H7 (cell line): ENCODE measurements at places on chromosomes 6 and 20. TPM values are rescaled to one million over a fixed set of nuclear protein-coding genes. Genes with fewer than 3 reads are reported as not detected.

Gene IP6K3
- 0.07 TPM in 1 of 2 replicates, not detected in the other for total RNA-seq

Gene NKAPL
- not detected in 2 replicates for total RNA-seq

Gene ARMH2
- total RNA-seq = not detected in 2 replicates

Gene ZNF165
- 2.1 and 3.5 TPM in 2 replicates for total RNA-seq

Gene EMILIN3
- total RNA-seq = 6.2 and 7.9 TPM in 2 replicates

Gene TMC2
- total RNA-seq = not detected in 2 replicates

Gene PACRG
- total RNA-seq = 0.07 and 0.52 TPM in 2 replicates

Gene SMIM8
- total RNA-seq = 7.0 and 8.2 TPM in 2 replicates

Gene CPXM1
- 105 and 109 TPM in 2 replicates for total RNA-seq

Gene PCSK2
- total RNA-seq = 0.10 and 0.11 TPM in 2 replicates

Gene SYCP2L
- 0.38 and 0.63 TPM in 2 replicates for total RNA-seq

Gene SLC22A1
- 5.5 and 7.3 TPM in 2 replicates for total RNA-seq

Gene ZNF391
- 3.1 and 5.1 TPM in 2 replicates for total RNA-seq

Gene SLC18B1
- 15.8 and 17.5 TPM in 2 replicates for total RNA-seq

Gene SPATS1
- not detected in 2 replicates for total RNA-seq

Gene SLC25A27
- total RNA-seq = 0.28 and 0.52 TPM in 2 replicates

Gene EYA2
- 0.41 and 1.7 TPM in 2 replicates for total RNA-seq

Gene PBOV1
- not detected in 2 replicates for total RNA-seq
